Activated T-cell treated with anti-CD3 and anti-CD28 coated beads, Interleukin-2, amount 50 U/mL, for 4 hours (primary cell): ENCODE measurements at places on chromosomes 3 and 15.

- no peak for DNase-seq
Measured at GRCh38 chr3:87069971-87070370, 79.0 kb upstream of the VGLL3 start.

DNA sequence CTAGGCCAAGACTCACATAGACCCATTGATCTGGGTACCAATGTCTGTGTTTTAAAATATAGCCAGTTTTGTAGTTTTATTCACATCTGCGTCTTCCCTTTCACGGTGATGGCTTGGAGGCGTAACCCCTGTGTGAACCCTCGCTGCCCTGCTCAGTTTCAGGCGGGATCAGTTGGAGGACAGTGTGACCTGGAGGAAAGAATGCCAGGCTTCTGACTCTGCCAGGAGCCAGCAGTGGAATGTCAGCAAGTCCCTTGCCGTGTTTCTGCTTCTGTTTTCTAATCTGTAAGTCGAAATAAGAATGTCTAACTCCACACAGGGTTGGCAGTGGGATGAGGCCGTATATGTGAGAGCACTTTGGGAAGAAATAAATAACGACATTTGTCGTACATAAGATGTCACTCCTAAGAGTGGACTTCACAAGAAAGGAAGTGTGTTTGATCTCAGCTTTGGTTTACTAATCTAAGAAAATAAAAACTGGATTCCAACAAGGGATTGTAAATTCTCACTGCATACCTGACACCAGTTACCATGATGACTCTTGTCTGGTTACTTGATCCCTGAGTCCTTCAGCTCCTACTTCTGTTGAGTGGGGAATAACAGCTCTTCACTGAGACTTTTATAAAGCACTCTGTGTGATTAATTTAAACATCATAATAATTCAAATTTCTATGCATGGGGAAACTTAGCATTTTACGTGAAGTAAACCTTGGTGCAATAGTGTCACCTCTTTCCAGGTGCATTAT is 6.3 kb upstream of the CA12 start:
- DNase-seq = no peak

DNA sequence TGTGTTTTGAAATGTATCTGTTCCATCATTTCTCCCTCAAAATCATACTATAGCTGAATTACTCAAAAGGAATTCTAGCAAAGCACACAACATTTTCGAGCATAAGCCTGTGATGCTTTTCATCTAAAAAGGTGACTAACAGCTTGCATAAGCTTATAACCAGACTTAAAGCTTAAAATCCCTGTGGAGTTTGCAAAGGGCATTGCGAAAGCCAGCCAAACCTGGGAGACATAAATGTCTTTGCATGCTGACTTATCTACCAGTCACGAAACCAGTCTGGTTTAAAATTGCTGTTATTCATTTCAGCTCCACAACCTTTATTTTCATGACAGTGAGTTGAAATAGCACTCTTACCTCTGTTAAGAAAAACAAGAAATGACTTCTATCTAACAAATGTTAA is 35.6 kb upstream of the LIPC start:
- no peak for DNase-seq

- no peak for DNase-seq
Measured at GRCh38 chr3:56111606-56112304, 356.5 kb downstream of the ERC2 start.

DNA sequence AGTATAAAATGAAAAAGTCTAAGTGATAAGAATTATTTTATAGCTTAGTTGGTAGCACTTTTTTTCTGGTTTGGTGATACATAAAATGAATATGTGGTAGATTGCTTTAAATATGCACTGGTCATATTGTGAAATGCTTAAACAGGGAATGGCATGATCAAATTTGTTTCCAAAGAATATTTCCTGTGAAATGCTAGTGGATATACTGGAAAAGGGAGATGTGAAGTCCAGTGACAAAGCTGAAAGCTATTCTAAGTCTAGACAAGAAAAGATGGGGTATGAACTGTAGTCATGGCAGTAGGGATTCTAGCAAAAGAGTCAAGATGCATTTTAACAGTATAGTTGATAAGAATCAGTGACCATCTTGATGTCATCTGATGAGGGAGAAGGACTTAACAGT is 98.9 kb upstream of the MME start:
- DNase-seq = no peak

GRCh38 chr3:18489939-18490338 is 64.8 kb upstream of the SATB1 start:
- no peak for DNase-seq

- no peak for DNase-seq
Measured at GRCh38 chr3:170418422-170419398, at the start of gene CLDN11. TSS of gene CLDN11 (plus strand) at chr3:170418868. CDS start at chr3:170419067, 199 bp downstream.

DNA sequence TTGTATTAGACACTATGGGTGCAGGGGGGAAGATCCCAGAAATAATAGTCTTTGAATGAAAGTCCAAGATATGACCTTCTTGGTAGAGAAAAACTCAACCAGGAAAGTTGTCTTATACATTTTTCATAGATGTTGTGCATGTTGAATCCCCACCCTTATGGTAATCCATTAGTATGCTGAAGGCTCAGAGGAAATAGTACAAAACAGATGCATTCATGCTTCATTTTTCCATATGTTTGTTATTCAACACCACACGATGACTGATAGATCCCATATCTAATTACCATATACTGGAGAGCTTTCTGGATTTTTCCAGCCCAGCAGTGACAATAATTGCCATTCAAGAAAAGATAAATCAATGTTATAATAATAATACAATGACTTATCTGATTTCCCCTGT is 487.4 kb downstream of the FGF12 start:
- no peak for DNase-seq

DNA sequence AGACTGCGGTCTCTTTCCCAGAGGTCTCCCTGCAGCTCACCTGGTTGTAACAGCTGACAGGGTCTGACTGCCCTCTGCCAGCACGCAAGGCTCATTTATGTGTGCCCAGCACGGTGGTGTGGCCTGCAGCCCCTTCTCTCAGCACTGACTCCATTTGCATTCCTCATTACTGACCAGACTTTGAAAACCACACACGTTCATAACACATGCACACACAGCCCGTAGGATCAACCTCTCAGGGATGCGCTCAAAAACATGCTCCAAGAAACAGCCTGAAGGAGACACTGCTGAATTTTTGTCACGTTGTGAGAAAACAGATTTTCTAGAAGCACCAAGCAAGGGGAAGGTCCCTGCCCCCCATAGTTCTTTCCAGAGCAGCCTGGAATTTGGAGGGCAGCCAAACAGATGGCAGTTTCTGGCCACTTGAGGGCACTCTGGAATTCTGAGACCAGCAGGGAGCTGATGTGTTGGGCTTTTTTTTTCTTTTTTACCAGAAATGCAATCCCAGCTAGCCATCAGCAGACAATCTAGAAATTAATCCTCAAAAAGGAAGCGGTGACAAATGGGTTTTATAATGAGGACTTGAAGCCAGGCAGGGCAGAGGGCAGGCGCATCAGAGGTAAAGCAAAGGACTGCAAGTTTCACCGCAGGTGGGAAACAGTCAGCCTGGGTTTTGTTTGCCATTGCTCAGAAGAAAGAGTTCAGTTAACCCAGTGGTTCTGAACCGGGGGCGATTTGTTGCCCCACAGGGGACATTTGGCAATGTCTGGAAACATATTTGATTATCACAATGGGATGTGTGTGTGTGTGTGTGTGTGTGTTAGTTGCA is 170.5 kb upstream of the PROK2 start:
- no peak for DNase-seq

GRCh38 chr15:63238796-63239195 is 38.6 kb upstream of the APH1B start:
- DNase-seq = no peak

- no peak for DNase-seq
Measured at GRCh38 chr3:56468184-56469106, at the start of gene ERC2. TSS of gene ERC2 (minus strand) at chr3:56468467.

DNA sequence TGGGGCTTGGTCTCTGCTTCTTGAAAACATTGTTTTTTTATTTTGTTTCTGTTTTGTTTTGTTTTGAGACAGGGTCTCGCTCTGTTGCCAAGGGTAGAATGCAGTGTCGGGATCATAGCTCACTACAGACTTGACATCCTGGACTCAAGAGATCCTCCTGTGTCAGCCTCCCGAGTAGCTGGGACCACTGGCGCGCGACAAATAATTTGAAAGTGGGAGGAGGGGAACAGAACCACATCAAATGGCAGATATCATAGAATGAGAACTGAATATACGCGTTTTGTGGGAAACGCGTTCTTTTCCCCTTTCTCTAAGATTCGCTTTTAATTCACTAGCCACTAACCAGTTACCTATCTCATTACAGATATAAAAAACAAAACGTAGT is 641 bp upstream of the VPS13C start:
- no peak for DNase-seq

DNA sequence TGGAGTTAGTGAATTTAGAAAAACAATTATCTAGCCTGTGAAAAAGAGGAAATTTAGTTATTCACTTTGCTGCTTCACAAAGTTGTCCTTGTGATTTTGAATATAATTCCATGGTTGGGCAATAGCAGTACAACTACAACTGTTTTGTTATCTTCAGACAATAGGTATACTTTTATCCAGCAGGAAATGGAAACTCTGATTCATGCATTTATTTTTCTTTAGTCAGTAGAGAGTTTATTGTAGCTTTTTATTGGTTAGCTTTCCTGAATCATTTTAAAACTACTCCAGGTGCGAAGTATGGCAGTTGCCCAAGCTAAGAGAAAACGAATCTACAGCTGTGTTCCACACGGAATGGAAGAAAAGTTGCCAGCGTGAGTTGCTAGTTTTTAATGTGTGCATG is 80.3 kb downstream of the TM4SF4 start:
- no peak for DNase-seq

GRCh38 chr15:95897651-95898050 is 432.8 kb upstream of the NR2F2 start:
- no peak for DNase-seq

GRCh38 chr3:194200422-194201081 is 64.6 kb downstream of the HES1 start:
- DNase-seq = no peak

DNA sequence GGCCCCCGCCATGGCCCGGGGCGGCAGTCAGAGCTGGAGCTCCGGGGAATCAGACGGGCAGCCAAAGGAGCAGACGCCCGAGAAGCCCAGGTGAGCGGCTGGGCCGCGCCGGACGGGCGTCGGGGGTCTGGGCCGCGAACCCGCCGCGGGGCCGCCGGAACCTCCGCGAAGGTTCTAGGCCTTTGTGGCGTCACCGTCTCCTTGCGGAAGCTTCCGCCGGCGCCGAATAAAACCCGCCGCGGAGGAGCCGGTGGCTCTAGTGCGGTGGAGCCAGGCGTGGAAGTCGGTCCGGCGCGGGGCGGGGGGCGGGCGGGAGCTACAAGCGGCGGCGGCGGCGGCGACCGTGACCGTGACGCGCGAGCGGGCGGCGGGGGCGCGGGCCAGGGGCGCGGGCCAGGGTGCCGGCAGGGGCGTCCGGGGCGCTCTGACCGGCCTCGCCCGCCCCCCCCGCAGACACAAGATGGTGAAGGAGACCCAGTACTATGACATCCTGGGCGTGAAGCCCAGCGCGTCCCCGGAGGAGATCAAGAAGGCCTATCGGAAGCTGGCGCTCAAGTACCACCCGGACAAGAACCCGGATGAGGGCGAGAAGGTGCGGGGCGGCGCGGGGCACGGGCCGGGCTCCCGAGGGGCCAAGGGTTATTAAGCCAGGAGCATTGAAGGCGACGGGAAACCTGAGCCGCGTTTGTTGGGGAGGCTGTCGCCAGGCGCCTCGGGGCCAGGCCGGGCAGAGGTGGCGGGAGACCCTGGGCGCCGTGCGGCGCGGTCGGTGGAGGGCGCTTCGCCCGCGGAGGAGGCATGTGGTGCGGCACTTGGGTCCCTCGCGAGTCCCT is at the start of gene DNAJA4:
Gene DNAJA4, plus strand, starts transcription at position 259 of the 833 bp plus-strand sequence. Its CDS starts 202 bp downstream, at position 461.
- DNase-seq = peak; percentile 48

- peak; percentile 68 for DNase-seq
Measured at GRCh38 chr3:142148792-142149672, at the start of gene TFDP2. TSS of gene TFDP2 (minus strand) at chr3:142149544. CDS start at chr3:142101749, 47,795 bp downstream.

DNA sequence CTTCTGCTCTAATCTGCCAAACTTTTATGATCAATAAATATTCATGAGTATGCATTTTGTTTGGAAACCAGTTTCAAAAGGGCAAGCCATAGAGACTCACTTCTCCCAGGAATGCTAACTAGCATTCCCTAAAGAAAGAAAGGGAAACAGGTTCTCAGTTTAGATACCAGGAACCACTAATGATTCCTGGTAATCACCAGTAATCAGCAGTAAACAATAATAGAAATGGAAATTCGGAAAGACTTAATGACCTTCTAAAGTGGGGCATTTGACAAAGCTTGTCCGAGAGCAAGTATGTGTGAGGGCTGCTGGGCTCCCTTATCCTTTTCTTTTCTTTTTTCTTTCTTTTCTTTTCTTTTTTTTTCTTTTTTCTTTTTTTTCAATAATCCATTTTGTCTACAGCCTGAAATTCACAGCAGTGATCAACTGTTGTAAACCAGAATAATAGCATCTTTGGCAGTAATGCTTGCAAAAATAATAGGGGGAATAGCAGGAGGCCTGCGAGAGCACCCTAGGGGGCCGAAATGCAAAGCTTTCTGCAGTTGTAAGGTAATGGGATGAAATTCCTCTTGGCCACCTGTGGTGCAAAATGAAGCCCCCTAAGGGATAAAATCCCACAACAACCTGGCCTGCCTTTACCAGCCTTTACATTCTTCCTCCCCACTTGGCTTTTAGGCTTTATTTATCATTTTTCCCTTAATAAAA is 253.2 kb downstream of the ZPLD1 start:
- DNase-seq = no peak

DNA sequence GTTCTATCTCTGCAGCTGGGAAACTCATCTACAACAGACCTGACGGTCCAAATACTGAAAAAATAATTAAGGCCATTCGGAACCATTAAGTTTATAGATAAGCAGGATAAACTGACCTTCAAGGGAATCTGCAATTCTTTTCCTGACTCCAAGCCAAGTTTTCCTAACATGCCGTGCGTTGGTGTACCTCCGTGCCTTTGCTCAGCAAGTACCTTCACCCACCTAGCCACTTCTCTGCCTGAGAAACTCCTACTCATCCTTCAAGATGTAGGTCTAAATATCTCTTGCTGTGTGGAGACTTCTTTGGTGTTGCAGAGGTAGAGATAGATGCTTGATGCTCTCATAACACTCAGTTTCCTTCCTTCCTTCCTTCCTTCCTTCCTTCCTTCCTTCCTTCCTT is 24.2 kb upstream of the BNC1 start:
- no peak for DNase-seq

- no peak for DNase-seq
Measured at GRCh38 chr15:91196768-91197167, 96.7 kb downstream of the SV2B start.

GRCh38 chr3:129020691-129021090 is 19.6 kb downstream of the EFCC1 start:
- no peak for DNase-seq

DNA sequence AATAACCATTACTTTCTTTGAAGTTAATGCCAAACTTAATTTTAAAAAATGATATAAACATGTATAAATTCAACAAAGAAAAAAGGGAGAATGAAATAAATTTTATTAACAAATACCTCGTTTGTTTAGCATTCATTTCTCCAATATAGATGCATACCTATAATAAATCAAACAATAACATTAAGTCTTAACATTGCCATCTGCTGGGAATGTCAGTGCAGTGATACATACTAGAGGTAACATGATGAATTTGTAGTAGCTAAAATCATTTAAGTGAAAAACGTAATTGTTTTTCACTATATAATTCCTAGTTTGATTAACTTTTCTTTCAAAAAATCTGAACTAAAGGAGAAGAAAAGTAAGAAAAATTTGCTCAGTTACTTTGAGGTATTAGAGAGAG is 340.2 kb upstream of the CBLB start:
- no peak for DNase-seq
